ENCODE measurements at places on chromosomes 13 and 19.

DNA sequence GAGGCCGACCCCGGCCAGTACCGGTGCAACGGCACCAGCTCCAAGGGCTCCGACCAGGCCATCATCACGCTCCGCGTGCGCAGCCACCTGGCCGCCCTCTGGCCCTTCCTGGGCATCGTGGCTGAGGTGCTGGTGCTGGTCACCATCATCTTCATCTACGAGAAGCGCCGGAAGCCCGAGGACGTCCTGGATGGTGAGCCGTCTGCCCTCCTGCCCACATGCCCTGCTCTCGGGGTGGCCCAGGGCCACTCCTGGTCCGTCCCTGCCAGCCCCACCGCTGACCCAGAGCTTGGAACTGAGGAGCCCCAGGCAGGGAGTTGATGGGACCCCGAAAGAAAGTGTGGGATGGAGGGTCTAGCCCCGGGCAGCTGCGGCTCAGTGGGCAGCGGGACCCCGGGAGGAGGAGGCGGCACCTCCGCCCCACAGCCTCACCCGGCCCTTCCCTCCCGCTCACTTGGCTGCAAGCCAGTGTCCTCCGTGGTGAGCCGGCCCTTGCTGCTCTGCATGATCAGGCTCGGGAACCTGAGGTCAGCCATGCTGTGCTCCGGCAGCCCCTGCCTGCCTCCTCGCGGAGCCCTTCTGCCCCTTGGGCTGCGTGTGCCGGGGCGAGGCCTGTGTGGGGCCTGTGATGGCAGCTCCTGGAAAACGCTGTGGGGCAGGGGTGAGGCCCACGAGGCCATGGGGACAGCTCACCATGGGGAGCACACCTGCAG is 8.1 kb upstream of the HCN2 start:
- no peak for DNase-seq

DNA sequence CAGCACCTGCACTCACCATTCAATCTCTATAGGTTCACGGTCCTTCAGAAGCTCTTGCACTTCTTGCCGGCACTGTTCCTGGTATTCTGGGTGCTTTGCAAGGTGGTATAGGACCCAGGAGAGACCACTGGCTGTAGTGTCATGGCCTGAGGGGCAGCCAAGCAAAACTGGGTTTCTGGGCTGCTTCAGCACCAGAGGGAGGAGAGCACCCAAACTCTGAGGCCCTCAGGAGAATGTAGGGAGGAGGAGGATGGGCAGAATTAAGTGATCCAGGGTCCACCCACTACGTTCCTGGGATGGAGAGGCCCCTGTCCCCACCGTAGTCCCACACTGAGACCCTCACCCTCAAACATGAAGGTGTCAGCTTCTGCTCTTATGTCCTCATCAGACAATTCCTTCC is 12.3 kb downstream of the CYP4F11 start:
- no peak for DNase-seq

- DNase-seq = no peak
These were observed 14.9 kb downstream of the CELF5 start for GRCh38 chr19:3239367-3239766.

DNA sequence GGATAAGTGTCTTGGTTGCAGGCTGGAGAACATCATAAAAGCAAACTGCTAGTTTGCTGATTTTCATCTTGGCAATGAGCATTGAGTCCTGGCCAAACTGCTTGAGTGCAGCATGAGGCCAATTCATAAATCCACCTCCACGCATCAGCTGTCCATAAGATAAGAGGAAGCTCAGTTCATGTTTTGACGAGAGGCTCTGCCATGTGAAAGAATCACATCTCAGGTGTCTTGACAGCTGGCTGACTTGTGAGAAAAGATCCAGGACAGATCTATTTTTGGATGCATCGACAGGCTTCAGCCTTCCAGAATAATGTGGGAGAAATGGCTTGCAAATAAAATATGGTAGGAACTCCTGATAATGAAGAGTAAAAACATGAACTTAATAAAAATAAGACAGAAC is 5.4 kb upstream of the ZNF682 start:
- no peak for DNase-seq

DNA sequence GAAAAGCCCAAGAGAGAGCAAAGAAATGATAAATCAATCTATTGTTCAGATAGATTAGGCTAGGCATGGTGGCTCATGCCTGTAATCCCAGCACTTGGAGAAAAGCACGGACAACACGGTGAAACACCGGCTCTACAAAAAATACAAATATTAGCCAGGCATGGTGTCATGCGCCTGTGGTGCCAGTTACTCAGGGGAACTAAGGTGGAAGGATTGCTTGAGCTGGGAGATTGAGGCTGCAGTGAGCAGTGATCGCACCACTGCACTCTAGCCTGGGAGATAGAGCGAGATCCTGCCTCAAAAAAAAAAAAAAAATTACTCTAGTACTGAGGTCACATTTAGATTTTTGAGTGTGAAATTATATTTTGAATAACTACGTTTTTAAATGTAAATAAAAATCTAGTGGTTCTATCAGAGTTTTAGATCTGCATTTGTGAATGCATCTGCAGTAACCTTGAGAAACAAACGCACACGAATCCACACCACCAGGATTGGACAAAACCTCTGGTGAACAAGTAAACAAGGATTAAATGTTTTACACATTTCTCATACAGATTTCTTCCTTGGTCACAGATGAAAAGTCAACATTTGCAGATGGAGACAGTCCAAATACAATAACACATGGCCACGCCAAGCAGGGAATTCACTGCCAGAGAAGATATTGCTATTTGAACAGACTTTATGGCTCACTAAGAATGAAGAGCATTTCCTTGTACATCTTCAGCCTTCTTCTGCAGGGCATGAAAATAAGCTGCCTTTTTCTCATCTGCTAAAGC is 917.6 kb downstream of the PCDH9 start:
- no peak for DNase-seq

- DNase-seq = peak; percentile 46
These were observed 4.9 kb upstream of the PALM start for GRCh38 chr19:703651-704446.

DNA sequence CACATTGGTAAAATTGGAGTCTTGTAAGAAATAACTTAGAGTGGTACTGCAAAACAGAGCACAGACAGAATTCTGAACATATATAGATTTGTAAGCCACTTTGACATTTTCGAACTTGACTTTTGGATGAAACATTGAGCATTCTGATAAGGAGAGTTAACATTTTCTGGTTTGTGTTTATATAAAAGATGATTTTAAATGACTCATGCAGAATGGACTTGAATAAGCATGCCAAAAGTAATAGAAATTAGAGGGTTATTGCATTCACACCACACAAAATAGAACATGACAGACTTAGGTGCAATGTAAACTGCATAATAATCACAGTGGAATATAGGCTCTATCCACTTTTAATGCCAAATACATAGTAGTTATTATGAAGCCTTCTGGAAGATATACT is 507.0 kb downstream of the DACH1 start:
- no peak for DNase-seq

- peak; percentile 95 for DNase-seq
These were observed at the start of gene FIZ1 for GRCh38 chr19:55599468-55599841. Gene FIZ1 (minus strand): TSS chr19:55599517. CDS start chr19:55597865, 1,652 bp downstream.

DNA sequence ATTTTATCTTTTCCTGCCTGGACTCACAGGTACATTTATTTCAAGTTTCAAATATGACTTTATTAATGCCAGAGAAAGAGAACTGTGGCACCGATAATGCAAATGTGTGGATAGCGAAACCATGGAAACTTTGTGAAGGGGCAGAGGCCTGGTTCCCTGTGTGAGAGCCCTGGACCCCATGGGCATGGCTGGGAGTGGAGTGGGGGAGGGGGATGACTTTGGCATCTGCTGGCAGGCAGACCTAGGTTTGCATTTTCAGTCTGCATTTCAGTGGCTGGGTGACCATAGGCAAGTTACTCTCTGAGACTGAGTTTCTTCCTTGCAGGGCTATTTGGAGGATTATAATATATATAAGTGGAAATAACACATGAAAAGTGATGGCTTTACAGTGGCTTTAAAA is 163.8 kb upstream of the TMTC4 start:
- DNase-seq = no peak

- no peak for DNase-seq
These were observed 53.7 kb downstream of the MYH14 start for GRCh38 chr19:50257141-50257540.

DNA sequence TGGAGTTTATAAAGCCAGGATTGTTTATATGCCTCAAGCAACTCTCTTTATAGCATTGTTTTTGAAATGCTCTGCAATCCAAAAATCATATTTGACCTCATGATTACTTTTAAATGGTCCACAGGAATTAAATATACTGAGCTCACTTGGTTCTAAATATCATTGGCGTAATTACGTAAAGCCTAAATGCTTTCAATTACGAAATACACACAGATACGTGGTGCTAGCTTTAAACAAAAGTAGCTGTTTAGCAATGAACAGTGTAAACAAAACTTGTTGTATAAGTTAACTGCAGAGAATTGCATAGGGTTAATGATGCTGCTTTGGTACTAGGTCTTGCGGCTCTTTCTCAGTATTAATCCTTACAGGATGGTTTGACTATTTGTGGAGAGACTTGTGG is 346.6 kb downstream of the COG6 start:
- DNase-seq = no peak

DNA sequence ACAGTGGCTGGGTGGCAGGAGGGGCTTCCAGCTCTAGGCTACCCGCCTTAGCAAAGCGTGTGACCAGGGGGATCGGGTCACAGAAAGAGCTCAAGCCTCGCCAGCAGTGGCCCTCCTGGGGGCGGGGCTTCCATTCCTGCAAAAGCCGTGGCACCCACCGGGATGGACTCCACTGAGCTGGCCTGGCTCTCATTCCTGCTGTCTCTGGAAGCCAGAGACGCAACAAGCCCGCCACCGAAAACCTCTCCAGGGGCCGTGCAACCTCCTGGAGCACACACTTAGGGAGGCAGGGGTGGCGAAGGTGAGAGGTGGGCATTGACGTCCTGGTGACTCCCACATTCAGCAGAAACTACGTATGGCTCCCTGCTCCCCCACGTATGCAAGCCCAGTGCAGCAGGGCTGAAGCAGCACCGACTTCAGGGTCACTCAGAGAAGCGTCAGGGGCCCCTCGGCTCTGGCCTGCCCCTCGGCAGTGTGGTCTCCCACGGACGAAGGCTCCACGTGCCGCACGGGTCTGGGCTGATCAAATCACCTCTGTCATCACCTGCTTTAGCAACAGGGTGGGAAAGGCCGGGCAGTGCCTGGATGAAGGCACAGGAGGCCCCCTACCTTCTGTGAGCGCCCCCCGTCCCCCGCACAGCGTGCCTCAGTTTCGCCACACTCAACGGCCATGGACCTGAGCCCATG is 3.1 kb downstream of the C19orf25 start:
- DNase-seq = no peak

- no peak for DNase-seq
These were observed 6.3 kb downstream of the RPL36 start for GRCh38 chr19:5696196-5697021.

DNA sequence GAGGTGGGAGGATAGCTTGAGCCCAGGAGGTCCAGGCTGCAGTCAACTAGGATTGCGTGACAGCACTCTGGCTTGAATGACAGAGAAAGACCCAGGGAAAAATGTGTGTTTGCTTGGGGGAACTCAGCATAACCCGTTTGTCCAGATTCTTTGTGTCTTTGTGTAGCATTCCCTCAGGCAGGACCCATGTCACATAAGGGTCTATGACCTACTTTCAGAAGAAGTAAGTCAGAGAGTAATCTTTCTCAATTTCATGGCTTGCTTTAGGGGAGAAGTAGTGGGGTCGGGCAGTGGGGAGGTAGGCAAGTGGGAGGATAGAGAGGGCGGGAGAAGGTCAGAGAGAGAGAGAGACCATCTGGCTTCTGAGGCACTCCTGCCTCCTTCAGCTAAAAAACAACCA is 11.9 kb upstream of the PSPC1 start:
- DNase-seq = no peak

GRCh38 chr19:8641908-8642547 is 11.6 kb downstream of the NFILZ start:
- DNase-seq = no peak

DNA sequence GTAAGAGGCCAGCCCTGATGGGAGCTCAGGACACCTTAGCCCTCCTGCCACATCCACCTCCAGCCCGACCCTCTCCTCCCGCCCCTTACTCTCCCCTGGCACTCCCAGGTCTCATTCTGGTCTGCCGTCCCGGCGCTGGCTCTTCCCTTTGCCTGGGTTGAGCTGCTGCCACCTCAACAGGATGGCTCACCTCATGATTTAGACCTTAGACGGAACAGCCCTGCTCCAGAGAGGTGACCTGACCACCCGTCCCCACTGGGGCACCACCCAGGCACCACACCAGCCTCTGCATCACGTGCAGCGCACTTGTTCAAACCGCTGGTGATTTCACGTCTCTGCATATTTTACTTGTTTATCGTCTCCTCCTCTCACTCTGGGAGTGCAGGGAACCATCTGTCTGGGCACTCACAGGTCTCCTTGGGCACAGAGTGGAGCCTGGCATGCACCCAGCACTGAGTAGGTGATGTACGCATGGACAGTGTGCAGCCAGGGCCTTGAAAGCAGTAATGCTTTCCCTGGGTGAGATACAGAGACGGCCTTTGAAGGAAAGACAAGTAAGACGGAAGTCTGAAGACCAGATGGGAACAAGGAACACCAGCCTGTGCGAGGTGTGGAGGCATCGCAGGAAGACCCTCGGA is 183.1 kb downstream of the KATNAL1 start:
- no peak for DNase-seq

DNA sequence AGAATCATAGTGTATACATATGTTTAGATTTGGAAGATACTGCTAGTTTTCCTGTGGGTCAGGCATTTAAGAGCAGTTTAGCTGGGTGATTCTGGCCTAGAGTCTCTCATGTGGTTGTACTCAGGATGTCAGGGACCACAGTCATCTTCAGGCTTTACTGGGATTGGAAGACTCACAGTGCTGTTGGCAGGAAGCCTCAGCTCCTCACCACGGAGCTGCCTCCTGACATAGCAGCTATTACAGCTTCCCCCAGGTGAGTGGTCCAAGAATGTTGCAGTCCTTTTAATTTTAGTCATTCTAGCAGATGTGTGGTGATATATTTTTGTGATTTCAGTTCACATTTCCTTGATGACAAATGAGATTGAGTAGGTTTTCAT is 16.9 kb upstream of the GPR18 start:
- DNase-seq = no peak

GRCh38 chr19:3849092-3849491 is 19.7 kb downstream of the ZFR2 start:
- DNase-seq = peak; percentile 44

DNA sequence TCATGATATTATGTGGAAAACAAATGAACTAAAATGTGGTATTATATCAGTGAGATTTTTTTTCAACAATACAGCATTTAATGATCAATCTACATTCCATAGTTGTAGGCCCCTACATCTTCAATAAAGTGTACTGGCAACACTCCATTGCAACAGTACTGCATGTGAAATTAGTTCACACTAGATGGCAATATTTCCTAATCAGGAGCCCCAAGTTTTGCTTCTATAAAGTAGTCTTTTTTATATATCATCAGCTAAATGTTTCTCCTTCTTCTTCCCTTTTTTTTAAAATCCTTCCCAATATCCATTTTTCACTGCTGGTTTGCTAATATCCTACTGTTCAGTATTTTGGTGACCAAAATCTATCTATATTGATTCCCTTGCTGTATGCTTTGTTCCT is 528.3 kb upstream of the ATXN8OS start:
- DNase-seq = no peak

Measured in stimulated activated CD4-positive, alpha-beta T cell treated with anti-CD3 and anti-CD28 coated beads, Interleukin-12 subunit alpha, Interleukin-12 subunit beta, amount 100 ng/mL, for 4 hours (primary cell).